Stimulated activated CD8-positive, alpha-beta memory T cell treated with anti-CD3 and anti-CD28 coated beads, Interleukin-15, amount 100 ng/mL, for 48 hours (primary cell): ENCODE measurements at places on chromosomes 4 and X.

- no peak for DNase-seq
Measured at GRCh38 chr4:182449186-182449929, 206.2 kb downstream of the TENM3 start.

DNA sequence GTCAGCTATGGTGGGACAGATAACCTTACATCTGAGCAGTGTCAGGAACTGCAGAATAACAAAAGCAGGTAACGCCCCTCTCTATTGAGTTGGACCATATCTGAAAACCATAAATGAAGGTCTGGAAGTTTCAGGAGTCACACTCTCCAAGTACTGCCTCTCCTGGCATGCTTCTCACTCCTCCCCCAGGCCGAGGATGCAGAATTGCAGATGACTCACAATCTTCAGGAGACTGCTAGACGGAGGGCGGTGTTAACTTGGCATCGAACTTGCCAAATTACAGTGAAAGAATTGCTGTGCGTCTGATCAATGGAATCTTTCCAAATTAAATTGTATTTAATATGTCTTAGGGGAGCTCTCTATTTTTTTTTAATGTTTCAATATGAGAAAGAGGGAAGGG lies 67.1 kb upstream of the TRIM2 start:
- no peak for DNase-seq

GRCh38 chrX:9467146-9467545 lies 2.3 kb downstream of the TBL1X start:
- DNase-seq: no peak

DNA sequence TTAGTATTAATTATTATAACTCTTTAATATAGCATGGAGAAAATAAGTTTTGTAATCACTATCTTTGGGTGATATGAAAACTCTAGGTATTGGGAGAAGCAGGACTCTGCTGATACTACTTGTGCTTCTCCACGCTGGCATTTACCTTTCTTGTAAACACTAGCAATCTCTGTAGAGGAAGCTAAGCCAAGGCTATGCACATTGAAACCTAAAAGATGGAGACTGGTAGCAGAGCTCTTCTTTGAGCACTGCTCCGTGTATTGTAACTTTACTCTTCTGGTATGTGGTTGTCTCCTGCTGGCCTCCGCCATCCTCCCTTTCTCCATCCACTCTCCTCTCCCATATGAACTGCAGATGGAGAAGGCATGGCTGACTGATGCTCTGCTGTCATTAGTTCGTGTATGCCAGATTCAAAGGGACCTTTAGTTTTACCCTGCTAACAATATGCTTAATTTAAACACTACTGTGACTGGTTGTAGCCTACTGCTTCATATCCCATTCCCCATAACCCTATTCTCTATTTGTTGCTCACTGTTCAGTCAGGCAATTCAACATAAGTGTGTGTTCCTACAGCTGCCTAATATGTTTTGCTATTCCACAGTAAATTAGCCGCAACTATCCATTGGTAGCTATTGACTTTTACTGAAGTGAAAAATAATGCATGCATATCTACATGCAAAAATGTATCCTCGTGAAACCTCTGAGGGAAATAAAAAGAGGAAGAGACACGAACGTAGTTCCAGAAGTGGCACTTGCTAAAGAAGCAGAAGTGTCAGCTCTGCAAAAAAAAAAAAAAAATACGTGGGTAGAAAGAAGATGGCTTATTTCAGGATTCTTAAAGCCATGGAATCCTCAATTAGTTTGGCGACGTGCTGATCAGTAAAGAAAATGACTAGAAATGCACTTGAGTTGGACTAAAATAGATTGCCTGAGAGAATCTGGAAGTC lies 55.6 kb upstream of the CCSER1 start:
- no peak for DNase-seq

DNA sequence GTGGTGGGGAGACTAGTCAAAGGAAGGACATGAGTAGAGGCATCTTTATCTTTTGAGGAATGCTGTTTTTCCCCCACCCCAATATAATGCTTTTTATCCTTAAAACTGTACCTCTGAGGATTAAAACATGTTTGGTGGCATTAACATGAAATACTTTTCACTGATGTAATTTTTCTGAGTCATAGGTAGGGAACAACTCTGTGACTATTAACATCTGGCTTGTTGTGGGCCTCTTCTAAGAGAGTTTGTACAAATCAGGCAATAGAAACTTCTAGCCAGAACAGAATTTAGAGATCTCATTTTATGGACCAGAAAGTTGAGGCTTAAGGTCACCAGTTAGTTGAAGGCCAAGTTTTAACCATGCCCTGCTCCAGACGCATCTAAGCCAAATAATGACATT lies 207.6 kb downstream of the SOX3 start:
- no peak for DNase-seq

- DNase-seq: no peak
Measured at GRCh38 chr4:25351777-25352416, 25.2 kb upstream of the ANAPC4 start.

DNA sequence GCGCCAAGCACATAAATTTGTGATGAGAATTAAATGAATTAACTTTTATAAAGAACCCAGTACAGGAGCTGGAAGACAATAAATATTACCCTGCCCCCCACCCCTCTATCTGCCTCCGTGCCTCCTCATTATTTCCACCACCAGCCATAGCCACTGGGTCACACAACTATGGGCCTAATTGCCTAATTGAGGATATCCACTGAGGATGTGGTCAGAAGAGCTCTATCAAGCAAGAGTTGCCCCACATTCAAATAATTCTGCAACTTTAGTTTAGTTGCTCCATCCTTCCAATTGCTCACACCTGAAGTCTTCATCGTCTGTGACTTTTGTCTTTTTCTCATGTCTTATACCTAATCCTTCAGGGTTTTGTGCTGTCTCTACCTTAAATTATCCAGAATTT lies 9.5 kb upstream of the CXCL8 start:
- no peak for DNase-seq

DNA sequence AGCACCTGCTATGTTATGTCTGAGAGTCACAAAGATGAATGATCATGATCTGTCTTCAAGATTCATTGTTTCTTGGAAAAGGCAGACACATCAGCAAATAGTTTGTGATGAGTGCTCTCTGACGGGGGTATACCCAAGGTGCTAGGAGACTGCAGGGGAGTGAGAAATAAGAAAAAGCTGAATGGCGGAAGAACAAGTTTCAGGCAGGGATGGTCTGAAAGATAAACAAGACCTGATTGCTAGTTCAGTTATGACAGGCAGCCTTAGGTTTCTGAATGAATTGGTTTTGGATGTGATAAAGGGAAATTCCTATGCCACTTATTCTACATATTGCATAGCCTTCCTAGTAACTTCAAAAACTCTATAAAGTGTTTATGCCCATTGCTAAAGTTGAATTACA lies 327.0 kb upstream of the DKK2 start:
- DNase-seq: no peak

DNA sequence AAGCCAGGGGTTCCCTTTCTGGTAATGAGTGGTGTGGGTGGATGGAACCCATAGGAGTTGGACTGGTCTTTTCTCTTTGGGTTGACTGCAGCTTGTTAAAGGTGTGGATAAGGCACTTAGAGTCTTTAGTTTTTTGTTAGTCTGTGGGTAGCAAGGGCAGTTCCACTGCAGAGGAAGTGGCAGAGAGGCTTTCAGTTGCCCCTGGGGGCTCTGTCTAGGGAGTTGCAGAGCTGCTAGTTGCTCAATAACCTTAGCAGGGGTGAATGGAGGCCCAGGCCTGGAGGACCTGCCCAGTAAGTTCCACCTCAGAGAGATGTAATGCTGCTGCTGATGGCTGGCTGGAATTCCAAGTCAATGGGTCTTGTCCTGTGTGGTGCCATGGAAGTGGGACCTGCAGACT lies 282.6 kb upstream of the NDST4 start:
- no peak for DNase-seq

GRCh38 chr4:68176500-68176899 lies 46.8 kb upstream of the TMPRSS11F start:
- no peak for DNase-seq

- DNase-seq: no peak
Measured at GRCh38 chr4:101101072-101101471, 246.3 kb downstream of the PPP3CA start.
